Fibroblast of gingiva (primary cell): ENCODE measurements at places on chromosomes 16 and 17.

DNA sequence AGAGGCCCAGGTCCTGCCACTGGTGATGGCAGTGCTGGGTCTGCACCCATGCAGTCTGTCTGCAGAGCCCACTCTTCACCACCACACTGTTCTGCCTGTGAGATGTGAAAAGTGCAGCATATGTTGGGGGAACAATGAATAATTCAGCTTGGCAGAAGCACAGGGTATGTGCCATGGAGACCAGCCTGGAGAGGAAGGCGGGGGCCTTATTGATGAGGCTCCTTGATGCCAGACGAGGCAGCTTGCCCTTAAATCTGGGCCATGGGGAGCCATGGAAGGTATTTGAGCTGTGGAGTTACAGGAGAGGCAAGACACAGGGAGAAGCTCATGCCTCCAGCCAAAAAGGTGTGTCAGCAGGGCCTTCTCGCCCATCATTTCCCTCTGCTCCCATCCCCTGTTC lies 124.7 kb downstream of the C16orf78 start:
- DNase-seq: no peak

- DNase-seq: peak; percentile 78
Observed at GRCh38 chr16:24580665-24581064, 41.3 kb downstream of the RBBP6 start.

GRCh38 chr16:12195296-12195695 lies 218.8 kb downstream of the SNX29 start:
- no peak for DNase-seq

DNA sequence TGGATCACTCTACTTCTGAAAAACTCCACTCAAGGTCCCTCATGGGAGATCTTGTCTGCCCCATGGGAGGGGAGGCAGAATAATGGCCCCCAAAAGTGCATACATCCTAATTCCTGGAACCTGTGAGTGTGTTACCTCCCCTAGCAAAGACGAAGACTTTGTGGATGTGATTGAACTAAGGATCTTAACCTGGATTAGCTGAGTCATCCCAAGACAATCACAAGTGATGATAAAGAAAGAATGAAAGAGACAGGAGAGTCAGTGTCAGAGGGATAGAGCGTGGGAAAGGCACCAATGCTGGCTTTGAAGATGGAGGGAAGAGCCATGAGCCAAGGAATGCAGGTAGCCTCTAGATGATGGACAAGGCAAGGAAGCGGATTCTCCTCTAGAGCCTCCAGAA lies 374.7 kb upstream of the DYNLRB2 start:
- no peak for DNase-seq

DNA sequence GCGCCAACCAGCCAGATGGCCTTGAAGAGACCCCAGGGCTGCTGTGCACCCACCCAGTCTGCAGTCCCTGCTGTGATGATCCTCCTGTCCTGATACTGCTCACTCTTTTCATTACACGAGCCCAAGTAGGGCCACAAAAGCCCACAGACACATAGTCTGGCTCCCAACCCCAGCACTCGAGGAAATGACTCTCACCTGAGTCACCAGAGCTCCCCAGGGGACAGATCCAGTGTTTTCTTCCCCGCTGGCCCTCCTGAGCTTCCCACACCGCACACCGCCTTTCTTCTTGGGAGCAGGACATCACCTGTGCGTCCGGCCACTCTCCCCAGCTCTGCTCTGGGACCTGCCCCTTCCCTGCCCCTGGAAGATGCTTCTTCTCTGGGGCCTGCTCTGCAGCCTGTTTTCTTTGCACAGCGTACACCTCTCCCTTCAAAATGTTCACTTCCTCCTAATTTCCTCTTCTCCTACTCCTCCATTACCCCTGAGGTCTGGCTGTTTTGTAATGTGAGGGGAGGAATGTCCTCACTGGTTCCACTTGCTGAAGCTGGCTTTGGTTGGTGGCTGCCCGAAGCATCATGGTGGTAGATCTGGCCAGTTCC lies 2.0 kb upstream of the SCN4A start:
- DNase-seq: no peak

DNA sequence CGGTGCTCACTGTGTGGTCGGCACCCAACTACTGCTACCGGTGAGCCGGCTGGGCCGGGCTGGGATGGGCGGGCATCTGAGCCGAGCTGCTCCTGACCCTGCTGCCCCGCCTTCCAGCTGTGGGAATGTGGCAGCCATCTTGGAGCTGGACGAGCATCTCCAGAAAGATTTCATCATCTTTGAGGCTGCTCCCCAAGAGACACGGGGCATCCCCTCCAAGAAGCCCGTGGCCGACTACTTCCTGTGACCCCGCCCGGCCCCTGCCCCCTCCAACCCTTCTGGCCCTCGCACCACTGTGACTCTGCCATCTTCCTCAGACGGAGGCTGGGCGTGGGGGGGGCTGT lies 6.9 kb downstream of the TBX6 start:
- no peak for DNase-seq

DNA sequence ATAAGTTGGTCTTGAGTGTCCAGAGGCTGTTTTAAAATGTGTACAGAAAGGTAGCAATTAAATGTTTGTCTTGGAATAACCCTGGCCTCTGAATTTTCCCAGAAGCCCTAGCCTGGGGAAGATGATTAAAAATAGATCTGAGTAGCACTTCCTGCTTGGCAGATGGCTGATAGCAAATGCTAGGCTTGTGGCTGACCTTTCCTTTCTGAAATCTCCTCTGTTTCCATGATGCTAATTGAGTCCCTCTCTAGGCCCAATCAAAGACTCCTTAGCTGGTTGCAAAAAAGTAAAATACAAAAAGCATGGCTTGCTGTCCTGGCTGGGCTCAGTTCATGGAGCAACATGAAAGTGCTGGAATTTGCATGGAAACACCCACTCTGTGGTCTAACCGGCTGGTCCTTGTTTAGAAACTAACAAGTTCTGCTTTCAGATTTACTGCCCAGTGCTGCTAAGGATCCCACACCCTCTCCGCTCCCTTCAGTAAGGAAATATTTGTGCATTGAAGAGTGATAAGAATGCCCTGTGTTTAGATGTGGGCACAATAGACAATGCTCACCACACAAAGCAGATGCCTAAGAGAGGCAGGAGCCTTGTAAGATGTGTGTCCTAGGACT lies 40.8 kb downstream of the YPEL2 start:
- DNase-seq: peak; percentile 88

DNA sequence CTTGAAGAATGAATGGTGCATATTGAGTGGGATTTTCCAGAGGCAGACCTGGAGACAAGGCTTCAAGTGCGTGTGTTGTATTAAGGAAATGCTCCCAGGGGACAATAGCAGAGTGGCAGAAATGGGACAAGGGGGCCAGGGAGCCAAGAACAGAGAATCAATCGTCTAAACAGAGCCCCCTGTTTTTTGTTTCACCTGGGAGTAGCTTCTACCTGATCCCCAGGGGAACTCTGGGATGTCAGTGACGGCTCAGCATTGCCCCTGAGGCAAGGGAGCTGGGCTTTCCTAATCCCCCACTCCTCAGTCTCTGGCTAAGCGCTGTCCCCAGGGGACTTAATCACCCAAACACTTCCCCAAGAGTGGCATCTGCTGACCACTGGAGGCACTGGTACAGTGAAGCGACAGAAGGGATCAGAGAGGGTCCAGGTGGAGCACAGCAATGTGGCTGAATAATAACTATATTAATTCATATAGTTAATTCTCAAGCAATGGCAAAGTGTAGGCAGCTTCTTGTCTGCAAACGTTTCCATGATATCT lies 35.7 kb upstream of the C16orf78 start:
- no peak for DNase-seq

DNA sequence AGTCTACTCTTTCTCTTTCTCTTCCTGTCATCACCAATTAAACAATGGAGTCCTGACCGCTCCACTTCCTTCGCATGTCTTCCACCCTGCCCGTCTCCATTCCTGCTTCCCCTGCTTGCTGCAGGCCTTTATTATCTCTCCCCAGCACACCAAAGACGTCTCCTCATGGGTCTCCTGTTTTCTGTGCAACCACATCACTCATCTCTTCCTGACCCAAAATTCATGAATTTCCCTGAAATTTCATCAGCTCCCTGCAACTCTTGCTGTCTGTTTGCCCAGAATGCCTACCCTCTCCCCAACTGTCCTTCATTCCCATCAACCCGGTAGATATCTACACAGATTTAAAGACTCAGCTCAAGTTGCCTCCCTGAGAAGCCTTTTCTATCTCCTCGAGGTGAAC lies 76.7 kb upstream of the ALOX12 start:
- DNase-seq: no peak

GRCh38 chr17:34703533-34703932 lies 124.2 kb downstream of the TMEM132E start:
- DNase-seq: no peak

GRCh38 chr16:15783985-15784384 lies 72.8 kb downstream of the MYH11 start:
- DNase-seq: no peak

DNA sequence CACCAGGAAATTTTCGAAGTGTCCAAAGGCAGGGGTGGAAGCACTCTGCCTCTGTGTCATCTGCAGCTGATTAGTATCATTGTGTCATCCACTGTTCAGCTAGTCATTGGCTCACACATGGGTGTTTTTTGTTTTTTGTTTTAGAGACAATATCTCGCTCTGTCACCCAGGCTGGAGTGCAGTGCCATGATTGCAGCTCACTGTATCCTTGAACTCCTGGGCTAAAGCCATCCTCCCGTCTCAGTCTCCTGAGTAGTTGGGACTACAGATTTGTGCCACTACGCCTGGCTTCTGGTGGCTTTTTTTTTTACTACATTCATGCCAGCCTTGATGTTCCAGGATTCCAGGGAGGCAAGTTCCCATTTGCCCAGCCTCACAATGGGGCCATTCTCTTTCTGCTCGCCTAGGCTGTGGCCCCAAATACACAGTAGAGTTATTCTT lies 32.5 kb upstream of the MYO18A start:
- DNase-seq: peak; percentile 53

DNA sequence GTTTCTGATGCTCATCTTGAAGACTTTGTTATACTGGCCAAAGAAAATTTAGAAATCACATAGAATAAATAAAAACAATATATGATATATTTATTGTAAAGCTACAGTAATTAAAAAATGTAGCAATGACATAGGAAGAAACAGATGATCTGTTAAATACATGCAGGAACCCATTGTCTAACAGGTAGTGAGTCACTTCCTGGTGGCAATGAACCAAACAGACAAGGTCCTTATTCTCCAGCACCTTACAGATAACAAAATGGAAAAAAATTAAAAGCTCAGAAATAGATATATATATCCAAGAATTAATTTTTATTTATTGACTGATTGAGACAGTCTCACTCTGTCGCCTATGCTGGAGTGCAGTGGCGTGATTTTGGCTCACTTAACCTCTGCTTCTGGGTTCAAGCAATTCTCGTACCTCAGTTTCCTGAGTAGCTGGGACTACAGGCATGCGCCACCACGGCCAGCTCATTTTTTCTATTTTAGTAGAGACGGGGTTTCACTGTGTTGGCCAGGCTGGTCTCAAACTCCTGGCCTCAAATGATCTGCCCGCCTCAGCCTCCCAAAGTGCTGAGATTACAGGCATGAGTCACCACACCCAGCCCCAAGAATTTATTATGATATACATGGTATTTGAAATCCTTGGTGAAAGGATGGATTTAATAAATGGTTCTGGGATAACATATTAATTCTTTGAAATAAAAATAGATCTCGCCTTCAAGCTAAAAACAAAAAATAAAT lies 7.5 kb downstream of the NETO2 start:
- no peak for DNase-seq

- DNase-seq: peak; percentile 61
Observed at GRCh38 chr16:56370875-56371659, 54.3 kb downstream of the AMFR start.

GRCh38 chr17:75878174-75878998 lies at the start of gene TRIM47:
Gene TRIM47, minus strand, starts transcription at chr17:75878581. Its CDS starts 33 bp downstream, at chr17:75878548.
- peak; percentile 74 for DNase-seq

DNA sequence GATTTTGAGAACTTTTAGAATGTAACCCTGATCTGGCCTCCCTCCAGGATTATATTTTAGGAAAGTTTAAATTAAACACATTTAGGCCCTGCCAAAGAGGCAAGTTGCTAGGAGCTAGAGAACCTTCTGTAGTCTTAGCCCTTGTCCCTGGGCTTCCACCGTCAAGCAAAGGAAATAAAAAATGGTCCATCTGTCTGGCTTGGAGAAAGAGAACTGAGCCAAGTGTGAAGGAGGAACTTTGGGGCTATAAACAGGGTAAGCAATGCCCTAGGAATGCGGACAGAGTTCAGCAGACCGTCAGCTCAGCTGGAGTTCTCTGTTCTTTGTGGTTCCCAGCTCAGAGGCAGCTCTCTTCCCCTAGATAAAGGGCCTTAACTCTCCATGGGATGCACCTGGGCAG lies 29.6 kb downstream of the RCVRN start:
- no peak for DNase-seq

DNA sequence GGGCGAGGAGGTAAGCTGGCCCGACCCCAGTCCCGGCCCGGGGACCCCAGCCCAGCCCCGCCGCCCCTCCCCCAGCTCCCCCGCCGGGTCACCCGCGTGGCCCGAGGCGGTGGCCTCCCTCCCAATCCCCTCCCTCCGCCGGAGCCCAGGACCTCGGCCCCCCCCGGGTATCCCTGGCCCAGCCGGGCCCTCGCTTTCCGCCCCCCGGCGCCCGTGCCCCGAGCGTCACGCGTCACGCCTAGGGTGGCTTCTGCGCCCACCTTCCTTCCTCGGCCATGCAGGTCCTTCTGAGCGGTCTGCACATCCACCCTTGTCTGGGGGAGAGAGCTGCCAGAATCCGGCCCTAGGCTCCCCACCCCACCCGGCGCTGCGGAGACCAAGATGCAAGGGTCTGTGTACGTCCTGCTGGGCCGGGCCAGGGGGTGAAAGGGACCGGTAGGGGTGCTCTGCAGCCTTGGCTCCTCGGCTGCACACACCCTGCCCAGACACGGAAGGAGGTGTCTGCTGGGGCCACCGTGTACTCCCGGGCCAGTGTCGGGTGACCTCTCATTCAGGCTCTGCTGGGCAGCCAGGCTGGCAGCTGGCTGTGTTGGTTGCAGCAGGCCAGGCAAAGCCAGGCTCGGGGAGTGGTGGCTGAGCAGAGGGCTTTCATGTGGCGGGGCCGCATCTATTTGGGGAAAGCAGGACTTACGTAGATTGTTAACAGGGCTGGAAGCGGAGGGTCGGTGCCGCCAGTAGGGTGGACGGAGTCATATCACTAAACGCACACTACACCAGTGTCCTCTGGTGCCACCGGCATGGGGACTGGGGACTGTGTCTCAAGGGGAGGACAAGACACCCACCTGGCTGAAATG lies 754 bp downstream of the RAB11FIP4 start:
- no peak for DNase-seq

DNA sequence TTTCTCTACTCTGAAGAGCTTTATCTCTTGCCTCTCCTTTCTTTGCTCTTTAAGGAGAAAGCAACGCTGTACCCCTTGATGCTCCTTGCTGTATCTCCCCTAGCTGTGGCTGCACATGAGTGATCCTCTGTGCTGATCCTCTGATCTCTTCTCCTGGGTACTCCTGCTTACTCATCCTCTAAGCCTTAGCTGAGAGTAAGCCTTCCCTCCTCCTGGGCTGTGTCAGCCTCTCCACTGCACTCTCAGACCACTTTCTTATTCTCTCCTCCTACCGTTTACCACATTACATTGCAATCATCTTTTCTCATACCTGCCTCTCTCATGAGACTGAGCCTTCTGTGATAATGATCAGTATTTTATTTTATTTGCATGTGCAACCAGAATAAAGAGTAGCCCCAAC lies 25.1 kb downstream of the SOX9 start:
- no peak for DNase-seq

GRCh38 chr17:42553866-42554249 lies 1.1 kb downstream of the HSD17B1 start:
- no peak for DNase-seq
